ENCODE measurements at places on chromosomes 16 and 17.

- DNase-seq, result no peak
Observed at GRCh38 chr16:87806261-87806640, 40.5 kb upstream of the KLHDC4 start.

DNA sequence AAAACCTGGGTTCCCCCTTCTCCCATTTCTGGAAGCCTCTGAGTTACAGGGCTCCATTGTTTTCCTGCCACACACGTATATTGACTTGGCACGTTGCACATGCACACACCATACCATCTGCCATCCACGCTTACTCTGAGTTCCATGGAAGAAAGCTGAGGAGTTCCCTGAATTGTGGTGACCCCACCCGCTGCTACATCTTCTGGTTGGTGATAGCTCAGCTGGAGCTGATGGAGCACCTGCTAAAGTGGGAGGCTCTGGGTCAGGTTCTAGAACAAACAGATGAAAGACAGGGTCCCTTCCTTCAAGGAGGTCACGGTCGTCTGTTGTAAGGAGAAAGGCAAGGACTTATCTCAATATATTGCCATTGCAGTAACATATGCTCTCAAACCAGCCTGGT, 41.1 kb downstream of the TMEM11 start:
- no peak for DNase-seq

DNA sequence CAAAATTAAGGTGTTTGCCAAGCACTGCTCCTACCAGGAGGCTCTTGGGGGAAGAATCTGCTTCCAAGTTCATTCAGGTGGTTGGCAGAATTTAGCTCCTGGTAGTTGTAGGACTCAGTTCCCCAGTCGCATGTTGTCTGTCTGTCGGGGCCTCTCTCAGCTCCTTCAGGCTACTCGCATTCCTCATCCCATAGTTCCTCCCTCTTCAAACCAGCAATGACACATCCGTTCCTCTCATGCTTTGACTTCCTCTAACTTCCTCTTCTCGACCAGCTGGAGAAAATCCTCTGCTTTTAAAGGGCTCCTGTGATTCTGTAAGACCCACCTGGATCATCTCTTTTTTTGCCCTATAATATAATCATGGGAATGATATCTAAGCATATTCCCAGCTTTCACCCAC, 108.1 kb downstream of the PMP22 start:
- no peak for DNase-seq

GRCh38 chr17:42484304-42484703, 25.6 kb downstream of the ATP6V0A1 start:
- no peak for DNase-seq

DNA sequence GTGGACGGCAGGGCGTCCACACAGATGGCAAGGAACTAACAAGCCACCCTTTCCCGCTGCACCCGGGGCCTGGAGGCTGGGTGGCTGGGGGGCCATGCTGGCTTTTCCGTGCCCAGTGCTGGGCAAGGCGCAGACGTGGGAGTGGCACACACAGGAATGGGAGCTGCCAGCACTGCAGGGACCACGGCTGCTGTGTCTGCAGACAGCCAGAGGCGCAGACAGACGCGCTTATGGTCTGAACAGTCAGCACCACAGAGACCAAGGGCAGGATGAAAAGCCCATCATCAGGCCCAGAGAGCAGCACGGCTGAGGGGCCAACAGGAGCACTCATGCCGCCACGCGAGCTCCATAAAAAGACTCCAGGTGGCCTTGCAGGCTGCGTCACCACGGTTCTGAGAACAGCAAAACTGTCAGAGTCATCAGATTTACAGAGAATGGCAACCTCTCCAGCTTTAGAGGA, 24.0 kb downstream of the PDIA2 start:
- no peak for DNase-seq
